Erythroblast (primary cell): ENCODE measurements at places on chromosomes 12 and 14.

DNA sequence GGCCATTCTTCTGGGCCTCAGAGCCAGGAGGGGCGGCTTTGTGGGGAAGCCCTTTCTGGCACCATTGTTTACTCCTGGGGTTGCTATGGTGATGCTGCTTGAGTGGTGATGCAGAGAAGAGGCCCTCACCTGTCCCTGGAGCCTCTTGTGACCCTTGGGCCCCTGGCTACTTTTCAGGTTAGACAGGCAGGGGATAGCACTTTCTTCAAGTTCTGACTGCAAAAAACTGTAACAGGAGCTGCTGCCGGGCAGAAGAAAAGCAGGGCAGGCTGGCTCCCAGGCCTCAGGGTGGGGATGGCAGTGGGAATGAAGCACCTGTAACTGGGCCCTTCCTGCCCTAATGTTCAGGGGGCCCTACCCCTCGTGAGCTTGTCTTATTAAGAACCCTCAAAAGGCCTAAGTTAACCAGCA, at the start of gene TEX52:
TEX52 (minus strand) TSS at position 19 of the 411 bp plus-strand sequence; CDS start at position 6, 13 bp downstream.
- DNase-seq: no peak

DNA sequence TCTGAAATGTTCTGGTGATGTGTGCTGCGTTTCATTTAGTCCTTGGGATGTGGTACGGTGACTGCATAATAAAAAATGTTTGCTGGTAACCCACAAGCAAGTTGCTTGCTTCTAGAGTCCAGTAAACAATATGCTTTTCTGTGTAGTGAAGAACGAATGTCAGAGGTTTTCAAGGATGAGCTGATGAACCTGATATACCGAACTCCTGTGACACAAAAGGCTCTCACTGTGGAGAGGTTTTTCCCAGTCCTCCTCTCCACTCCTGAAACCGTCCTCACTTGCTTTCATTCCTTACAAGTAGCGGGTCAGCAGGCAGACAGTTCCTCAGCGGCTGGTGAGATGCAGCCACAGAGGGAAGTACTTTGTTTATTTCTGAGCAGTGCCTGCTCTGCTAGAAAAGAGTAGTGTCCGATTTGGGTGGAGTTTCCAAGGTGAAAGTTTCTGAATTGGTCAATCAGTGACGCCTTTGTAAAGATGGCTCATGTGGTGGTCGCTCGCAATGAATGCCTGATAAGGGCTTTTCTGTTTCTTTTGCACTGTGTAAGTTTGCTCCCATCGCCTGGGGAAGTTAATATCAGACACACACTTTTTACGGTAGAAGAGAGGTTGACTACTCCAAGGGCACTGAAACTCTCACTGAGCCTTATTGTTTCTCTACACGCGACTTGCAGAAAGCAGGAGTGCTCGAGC, 3.0 kb downstream of the ETV6 start:
- peak; percentile 33 for DNase-seq

DNA sequence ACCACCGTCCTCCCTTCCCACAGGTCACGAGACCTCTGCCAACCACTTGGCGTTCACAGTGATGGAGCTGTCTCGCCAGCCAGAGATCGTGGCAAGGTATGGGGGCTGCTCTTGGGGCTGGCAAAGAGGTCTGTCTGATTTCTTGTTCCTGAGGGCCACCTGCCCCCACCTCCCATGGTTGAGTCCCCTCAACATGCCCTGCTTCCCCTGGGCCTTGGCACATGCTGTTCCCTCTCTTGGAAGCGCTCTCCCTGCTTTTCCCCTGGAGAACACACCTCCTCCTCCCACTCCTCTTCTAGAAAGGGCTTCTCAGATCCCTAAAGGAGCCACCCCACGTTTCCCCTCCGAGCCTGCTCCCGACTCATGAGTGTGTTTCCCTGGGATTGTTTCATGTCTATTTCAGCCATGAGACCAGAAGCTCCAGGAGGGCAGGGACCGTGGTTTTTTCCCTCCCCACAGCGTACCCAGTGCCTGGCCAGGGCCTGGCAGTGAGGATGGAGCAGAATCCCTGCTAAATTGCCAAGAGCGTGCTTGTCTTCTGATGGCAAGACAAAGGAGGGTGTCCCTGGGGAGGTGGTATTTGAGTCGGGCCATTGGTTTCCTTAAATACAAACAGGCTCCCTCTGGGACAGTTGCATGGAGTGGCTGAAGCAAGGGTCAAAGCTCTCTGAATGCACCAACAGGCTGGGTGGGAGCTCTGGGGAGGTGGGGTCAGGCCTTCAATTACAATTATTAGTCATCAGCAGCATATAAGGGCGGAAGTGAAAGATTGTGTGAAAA, 34.1 kb downstream of the CYP46A1 start:
- no peak for DNase-seq

DNA sequence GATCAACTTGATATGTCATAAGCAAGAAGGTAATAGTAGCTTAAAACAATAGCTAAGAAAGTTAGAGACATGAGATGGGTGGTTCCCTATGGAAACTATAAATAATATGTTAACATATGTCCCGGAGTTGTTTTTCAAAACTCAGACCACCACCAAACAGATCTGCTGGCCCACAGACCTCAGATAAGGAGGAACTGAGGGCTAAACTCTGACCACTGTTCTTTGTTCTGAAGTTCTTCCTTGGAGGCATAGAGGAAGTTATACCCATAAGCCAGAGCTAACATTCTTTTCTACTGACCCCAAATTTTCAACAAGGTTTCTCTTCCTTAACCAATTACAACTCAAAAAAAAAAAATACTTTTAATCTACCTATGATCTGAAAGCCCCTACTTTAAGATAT, 156.1 kb upstream of the FSCB start:
- DNase-seq: no peak

- DNase-seq: no peak
Measured at GRCh38 chr12:69981881-69982475, 157.0 kb downstream of the MYRFL start.

GRCh38 chr14:104101086-104101621, 15.7 kb downstream of the ASPG start:
- DNase-seq: no peak

DNA sequence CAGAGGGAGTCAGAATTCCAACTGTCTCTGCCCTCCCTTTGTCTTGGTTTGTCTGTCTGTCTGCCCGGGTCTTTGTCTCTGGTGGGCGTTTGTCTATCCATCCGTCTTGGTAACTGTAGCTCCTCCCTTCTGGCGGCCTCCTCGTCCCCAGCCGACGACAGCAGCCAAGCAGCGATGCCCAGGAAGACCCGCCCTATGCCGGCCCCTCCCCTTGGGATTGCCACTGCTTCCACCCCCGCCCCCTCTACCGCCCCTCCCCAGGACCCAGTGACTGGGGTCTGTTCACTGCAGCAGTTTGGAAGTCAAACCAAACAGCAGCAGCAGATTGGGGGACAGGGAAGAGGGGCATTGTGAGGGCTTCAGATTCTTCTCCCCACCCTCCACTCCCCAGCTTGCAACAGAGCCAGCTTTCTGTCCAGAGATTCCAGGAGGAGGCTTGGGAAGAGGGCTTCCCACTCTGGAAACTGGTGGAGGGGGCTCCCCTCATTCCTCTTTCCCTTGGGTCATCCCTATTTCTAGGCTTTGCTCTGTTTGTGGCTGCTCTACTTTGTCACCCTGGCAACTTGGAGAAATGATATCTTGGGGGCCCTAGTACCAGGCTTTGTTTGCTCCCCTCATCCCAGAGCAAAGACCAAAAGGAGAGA, 2.4 kb upstream of the RARG start:
- no peak for DNase-seq

DNA sequence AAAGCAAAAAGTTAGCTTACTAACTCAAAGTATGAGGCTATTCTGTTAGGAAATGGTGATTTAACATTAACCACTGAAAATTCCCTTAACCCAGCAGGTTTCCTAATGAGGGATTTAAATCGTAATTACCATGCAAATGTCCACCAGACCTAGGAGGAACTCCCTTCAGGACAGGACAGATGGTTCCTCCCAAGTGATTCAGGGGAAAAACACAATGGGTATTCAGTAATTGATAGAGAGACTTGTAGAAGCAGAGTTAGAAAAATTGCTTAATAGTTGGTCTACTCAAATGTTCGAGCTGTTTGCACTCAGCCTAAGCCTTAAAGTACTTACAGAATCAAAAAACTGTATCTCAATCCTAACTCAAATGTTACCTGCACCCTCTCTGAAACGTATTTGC, 21.6 kb downstream of the RERGL start:
- no peak for DNase-seq

DNA sequence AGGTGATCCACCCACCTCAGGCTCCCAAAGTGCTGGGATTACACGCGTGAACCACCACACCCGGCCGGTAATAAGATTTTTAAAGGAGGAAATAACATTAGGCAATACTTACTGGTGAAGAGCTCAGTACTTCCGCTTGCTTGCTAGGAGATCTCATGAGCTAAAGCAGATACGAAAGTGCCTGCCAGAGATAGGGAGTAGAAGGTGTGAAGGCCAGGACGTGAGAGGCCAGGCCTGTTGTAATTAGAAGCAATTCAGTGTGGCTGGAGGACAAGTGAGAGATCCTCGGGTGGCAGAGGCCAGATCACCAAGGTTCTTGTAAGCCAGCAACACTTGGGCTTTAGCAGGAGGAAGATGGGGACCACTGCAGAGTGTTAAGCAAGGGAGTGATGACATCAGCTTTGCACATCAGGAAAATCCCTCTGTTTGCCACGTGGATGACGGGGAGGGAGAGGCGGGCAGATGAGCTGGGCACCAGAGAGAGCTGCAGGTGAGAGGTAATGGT, 7.6 kb downstream of the TECPR2 start:
- DNase-seq: no peak

- DNase-seq: no peak
Measured at GRCh38 chr12:119699199-119699760, 31.3 kb downstream of the PRKAB1 start.

- DNase-seq: no peak
Measured at GRCh38 chr14:90820958-90821357, 4.7 kb upstream of the TTC7B start.

DNA sequence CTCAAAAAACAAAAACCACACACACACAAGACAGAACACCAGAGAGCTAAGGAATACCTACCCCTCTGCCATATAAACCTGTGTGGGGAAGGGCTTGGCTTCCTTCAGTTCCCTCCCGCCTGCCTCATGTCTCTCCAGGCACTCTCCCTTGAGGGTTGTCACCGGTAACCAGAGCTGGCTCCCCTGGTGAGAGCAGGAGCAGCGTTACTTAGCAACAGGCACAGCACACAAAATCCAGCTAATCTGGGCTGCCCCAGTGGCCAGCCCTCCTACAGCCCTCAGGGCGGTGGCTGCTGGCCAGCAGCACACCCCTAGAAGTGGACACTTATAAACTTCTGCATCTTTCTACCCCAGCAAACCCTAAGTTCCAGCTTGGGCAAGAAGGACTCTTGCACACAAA, 21.6 kb upstream of the NR4A1 start:
- DNase-seq: peak; percentile 28

DNA sequence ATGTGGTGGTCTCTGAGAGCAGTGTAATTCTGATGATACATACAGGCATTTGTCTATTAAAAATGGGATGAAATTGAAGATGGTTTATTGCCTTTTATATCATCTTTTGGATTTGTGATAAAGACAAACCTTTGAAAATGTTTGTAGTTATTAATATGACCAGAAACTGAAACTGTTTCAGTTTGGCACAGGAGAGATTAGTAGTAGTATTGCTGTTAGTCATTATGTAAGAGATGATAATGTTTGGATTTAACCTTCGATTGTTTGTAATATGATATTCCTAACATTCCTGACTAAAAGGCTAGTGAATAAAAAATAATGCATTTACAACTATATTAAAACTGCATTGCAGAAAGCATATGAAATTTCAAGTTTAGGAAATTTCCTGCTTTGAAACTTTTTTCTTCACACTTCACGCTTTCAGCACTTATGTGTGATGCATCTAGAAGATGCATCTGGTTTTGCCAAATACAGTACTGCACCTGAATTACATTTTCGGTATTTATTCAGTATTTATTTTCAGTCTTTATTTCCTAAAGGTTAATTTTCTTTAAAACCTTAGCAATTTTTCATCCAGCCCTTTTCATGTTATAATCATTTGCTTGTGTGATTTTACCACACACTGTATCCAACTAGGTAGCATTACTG, 25.5 kb downstream of the ADIPOR2 start:
- DNase-seq: no peak

GRCh38 chr12:1078002-1078401, 87.0 kb downstream of the ERC1 start:
- no peak for DNase-seq

DNA sequence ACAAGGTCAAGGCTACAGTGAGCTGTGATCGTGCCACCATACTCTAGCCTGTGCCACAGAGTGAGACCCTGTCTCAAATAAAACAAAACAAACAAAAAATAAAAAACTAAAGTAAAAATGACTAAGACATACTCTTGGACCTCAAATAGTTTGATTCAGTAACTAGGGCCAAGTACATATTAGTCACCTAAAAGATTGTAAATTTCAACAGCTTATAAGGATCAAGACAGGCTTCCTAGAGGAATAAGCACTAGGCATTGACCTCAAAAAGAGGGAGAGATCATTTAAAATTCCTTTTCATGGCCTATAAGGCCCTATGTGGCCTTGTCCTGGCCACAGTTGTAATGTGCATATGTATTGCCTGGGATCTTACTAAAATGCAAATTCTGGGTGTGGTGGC, 46.0 kb upstream of the CHST11 start:
- no peak for DNase-seq

- DNase-seq: no peak
Measured at GRCh38 chr14:39967885-39968284, 535.7 kb upstream of the FBXO33 start.

GRCh38 chr12:122382919-122383350, 39.5 kb downstream of the CLIP1 start:
- no peak for DNase-seq

DNA sequence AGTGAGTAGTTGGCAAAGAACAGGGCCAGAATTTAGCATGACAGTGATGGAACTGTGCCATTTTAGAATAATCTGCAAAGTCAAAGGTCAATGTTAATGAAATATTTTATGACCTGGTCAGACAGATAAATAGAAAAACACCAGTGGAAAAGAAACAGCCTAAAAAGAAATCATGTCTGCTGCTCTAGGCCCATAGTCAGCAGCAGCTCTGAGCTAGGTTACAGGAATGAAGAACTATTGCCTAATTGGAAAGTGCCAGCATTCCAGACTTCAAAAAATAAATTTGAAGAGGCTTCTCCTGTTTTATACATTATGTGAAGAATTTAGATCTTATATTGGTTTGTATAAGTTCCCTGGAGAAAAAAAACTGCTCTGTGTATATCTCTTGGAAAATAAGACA, 9.8 kb downstream of the NPC2 start:
- DNase-seq: no peak

DNA sequence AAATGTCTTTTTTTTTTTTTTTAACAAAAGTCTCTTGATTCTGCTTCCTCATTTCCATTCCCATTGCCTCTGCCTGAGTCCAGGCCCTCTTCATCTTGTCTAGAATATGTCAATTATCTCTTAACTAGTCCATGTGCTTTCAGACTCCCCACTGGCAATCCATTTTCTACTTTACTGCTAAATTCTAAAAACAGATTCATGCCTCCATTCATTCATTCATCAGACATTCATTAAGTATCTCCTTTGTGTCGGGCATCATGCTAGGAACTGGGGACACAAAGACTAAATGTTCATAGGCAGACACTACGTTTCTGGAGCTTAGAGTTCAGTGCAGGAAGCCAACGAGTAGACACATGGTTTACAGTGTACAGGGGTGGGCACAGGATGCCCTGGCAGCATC, 9.6 kb upstream of the NEDD1 start:
- DNase-seq: no peak

GRCh38 chr12:114403690-114404066, 2.3 kb downstream of the TBX5 start:
- DNase-seq: no peak
